ENCODE measurements at places on chromosomes 2 and 18.

DNA sequence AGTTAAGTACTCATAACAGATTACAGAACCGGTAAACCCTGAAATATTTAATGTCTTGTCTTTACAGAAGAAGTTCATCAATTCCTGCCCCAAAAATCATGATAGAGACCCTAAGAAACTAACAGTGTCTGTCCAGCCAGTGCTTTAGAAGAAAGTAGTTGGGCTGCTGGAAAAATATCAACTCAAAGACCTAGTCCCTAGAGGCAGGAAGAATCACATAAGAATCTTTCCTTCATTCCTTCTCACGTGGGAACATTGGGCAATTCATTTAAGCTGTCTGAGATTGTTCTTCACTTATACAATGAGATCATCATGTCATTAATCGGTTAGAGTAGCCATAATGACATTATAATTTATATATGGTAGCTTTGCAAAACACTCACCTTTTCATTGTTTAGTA is 156.4 kb downstream of the CCBE1 start:
- DNase-seq: no peak

- no peak for DNase-seq
Observed at GRCh38 chr2:43542285-43542933, 53.4 kb downstream of the THADA start.

DNA sequence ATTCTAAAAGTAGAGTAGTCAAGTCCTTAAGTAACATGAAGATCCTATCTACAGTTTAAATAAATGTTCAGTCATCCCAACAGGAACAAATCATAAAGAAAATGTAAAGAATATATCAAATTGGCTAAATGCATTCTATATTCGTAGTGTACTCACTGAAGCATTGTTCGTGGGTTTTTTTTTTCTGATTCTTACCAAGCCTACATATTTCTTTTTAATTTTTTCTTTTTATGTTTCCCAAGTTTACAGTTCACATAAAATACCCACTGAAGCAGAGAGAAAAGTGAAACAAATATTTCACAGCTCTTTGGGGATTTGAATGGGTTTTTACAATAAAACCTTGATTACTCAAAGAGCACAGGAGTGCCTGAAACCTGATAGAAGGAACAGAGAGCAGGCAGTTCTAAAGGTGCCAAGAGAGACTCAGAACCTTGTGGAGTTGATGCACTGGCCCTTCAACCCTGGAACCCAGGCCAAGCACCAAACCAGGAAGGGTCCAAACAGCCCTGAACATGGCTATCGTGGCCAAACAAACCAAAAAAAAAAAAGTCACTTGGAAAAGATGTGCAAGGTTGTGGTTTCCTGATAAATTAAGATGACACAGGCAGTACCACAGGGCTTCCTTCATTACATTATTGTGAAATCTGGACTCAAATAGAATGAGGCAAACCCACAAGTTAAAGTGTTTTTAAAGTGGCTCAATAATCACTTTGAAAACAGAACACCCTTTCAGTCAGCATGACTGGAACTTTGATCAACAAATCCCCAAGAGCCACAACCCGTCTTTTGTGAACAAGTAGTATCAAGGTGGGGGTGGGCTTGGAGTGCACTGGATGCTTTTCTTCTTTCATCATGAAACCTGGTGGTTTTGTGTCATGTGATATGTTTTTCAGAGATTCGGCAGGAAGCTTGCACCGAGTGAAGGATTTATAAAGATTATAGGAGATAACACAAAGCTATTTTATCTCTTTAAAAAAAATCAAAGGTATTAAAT is 245.0 kb upstream of the FN1 start:
- no peak for DNase-seq

GRCh38 chr2:224029876-224030275 is 9.2 kb downstream of the SERPINE2 start:
- DNase-seq: no peak

- no peak for DNase-seq
Observed at GRCh38 chr2:179273461-179273962, 8.9 kb upstream of the SESTD1 start.

DNA sequence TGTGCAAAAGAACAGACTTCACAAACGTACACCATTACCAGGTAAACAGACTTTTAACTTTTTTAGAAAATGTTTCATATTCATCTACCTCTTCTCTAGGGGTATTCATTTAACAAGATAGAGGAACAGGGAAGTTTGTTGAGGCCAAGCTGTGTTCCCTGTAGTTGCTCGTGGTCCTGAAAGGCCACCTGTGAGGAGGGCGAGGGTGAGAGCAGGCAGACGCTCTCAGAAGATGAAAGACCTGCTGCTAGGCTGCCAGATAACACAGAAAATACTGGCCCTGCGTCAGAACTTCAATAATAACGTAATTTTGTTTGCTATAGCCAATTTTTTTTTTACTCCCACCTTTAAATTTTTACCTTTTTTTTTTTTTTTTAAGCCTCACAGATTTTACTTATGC is 42.0 kb downstream of the SOCS6 start:
- DNase-seq: no peak

DNA sequence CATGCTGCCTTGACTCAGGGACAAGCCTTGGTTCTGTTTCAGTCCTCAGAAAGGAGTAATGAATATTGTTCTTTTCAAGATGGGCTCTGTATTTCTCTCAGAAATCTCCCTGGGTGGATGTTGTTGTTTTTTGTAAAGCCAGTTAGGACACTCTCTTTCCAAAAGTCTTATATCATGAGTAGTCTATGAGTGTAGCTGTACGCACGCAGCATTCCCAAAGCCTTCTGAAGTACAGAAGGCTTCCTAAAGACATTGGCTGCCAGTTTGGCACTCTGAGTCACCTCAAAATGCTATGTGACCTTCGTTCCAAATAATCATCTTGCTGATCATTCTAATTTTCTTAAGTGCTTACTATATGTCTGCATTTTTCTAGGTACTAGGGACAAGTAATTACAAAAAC is 16.7 kb upstream of the GTF2A1L start:
- DNase-seq: no peak

GRCh38 chr2:148932536-148932935 is 57.5 kb downstream of the KIF5C start:
- no peak for DNase-seq

GRCh38 chr2:147714582-147714981 is 130.2 kb upstream of the ACVR2A start:
- no peak for DNase-seq

DNA sequence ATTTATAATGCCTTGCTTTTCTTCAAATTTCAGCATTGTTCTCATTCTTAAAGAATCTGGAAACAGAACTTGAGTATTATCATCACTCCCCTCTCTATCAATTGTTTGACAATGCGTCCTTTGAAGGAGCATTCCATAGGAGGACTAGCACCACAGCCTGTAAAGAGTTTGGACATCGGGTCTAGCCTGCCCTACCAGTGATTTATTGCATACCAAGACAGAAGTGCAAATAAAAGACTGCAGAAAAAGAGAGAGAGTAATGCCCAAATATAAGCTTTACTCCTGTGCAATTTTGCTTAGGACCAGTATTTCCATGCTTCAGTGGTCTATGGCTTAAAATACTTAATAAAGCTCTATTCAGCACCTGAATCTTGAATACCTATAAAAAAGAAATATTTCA is 55.4 kb upstream of the MAP2 start:
- DNase-seq: no peak

GRCh38 chr2:176935543-176936102 is 277.0 kb upstream of the HNRNPA3 start:
- no peak for DNase-seq

GRCh38 chr2:41182961-41183360 is 731.1 kb upstream of the SLC8A1 start:
- DNase-seq: no peak

- DNase-seq: no peak
Observed at GRCh38 chr18:3806656-3807055, 356.7 kb downstream of the TGIF1 start.

GRCh38 chr2:241047253-241048010 is 49.0 kb downstream of the SNED1 start:
- DNase-seq: peak; percentile 40

DNA sequence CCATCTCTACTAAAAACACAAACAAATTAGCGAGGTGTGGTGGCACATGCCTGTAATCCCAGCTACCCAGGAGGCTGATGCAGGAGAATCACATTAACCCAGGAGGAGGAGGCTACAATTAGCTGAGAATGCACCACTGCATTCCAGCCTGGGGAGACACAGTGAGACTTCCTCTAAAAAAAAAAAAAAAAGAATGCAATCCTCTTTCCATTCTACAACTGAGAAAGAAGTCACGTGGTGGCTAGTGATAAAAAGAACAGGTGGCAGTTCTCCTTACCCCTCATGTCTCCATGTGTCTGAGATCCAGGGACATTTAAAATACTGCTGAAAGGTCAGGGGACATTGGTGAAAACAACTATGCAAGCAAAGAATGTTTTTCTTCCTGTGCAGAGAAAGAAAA is 24.4 kb upstream of the GPR39 start:
- no peak for DNase-seq

DNA sequence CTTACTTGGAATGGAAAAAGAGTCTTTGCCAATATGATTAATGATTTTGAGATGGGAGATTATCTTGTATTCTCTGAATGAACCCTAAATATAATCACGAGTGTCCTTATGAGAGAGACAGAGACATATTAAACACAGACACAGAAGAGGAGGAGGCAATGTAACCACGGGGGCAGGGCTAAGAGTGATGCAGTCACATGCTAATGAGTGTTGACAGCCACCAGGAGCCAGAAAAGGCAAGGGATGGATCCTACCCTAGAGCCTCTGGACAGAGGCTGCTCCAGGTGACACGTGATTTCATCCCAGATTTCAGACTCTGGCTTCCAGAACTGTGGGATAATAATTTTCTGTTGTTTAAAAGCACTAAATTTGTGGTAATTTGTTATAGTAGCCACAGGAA is 679.6 kb downstream of the MBD2 start:
- no peak for DNase-seq

DNA sequence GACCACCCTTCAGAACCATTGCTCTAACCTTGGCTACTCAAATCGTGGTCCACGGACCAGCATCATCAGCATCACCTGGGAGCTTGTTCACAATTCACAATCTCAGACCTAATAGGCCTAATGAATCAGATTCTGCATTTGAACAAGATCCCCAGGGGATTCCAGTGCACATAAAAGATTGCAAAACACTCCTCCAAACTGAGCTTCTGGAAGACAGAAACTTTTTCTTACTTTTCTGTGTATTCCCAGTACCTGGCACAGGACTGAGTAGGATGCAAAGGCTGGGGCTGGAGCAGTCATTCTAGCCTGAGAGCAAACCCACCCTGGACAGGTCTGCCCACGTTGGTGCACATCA is 115.1 kb upstream of the COPS8 start:
- DNase-seq: no peak

DNA sequence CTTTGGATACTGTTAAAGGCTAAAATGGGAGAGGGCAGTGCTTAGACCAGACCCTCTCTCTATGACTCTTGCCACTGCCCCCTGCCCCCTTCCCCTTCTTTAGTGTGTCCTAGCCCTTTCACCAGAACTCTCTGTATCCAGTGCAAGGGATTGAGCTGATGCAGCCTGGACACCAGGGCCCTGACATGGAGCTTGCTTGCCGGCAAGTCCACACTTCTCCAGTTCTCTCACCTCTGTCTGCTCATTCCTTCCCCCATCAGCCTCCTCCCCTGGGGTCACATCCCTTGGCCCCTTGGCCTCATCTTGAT is 1.5 kb upstream of the WNT6 start:
- DNase-seq: no peak

DNA sequence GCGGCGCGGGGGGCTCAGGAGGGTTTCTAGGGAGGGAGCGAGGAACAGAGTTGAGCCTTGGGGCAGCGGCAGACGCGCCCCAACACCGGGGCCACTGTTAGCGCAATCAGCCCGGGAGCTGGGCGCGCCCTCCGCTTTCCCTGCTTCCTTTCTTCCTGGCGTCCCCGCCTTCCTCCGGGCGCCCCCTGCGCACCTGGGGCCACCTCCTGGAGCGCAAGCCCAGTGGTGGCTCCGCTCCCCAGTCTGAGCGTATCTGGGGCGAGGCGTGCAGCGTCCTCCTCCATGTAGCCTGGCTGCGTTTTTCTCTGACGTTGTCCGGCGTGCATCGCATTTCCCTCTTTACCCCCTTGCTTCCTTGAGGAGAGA is 5.2 kb downstream of the PROC start:
- peak; percentile 77 for DNase-seq

- DNase-seq: no peak
Observed at GRCh38 chr2:223050900-223051504, 988 bp upstream of the KCNE4 start.

GRCh38 chr2:217489145-217489960 is 513.4 kb downstream of the TNS1 start:
- no peak for DNase-seq

GRCh38 chr2:39379643-39380524 is 57.2 kb downstream of the MAP4K3 start:
- no peak for DNase-seq

DNA sequence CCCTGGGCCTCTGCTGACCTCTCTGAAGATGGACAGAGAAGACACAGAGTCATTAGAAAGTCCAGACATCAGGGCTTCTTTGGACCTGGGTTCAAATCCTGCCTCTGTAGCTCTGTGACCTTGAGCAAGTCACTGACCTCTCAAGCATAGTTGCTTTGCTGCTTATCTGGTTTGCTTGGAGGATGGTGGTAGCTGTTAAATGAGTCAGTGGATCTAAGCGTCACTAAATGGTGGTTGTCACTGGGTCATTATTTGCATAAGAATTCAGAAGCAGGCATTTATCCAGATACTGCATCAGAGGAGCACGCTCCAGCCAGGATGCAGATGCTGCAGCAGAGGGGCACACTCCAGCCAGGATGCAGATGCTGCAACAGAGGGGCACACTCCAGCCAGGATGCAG is 229.2 kb downstream of the GLI2 start:
- DNase-seq: no peak

- no peak for DNase-seq
Observed at GRCh38 chr2:44722026-44722625, 219.4 kb upstream of the SIX3 start.

DNA sequence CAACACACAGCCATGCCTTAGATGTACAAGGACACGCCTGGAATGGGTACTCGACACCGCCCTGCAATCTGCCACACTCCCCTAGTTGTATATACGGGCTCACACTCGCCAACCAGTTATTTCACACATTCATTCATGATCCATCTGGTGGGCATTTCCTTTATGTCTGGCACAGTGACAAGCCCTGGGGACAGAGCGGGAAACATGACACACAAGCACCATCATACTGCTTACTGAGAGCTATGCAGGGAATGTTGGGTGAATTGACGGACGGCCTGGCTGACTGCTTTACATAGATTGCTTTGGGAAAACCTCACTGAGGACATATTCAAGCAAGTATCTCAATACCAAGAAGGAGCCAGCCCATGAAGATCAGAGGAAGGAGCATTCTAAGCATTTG is 448.0 kb upstream of the SPRED2 start:
- no peak for DNase-seq

- DNase-seq: no peak
Observed at GRCh38 chr18:30088238-30089015, 954.1 kb downstream of the DSC3 start.

GRCh38 chr2:113091231-113091896 is 23.6 kb downstream of the IL1F10 start:
- no peak for DNase-seq

GRCh38 chr2:61085883-61086282 is 20.2 kb downstream of the SANBR start:
- no peak for DNase-seq

GRCh38 chr18:24860978-24861680 is 400.7 kb downstream of the HRH4 start:
- DNase-seq: no peak

Data from osteocyte (in vitro differentiated cells).